ENCODE measurements at places on chromosomes 5 and 9.

DNA sequence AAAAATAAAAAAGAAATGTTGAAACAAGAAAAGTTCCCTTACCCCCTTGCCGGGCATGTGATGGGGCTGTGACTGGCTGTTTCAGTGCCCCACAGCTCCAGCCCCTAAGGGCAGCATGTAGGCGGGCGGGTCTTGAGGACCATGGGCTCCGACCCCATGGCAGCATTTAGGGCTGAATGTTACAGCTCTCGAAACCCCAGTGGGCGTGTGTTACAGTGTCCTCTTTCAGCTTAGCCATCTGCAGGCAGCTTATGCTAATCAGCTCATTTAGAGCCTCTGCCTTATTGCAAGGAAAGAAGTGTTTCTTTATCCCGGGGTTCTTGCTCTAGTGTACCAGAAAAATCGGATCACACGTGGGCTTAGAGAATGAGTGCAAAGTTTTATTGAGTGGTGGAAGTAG is 497.4 kb upstream of the CYLC2 start:
- no peak for DNase-seq

DNA sequence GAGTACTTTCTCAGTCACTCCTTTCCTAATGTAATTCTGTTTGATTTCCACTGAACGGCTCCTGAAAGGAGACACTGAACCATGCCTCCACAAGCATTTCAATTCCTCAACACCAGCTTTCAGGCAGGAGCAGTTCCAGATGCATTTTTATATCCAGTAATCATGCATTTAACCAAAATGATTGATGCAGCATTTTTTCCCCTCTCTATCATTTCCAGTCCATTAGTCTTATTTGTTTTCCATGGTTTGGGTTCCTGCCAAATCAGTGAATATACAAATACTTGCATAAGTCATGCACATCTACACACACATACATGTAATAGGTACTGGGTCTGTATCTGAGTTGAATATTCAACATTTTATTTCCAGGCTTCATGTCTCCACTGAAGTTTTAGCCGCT is 122.7 kb downstream of the GRIA1 start:
- DNase-seq, result peak; percentile 96

- no peak for DNase-seq
Measured at GRCh38 chr5:78562001-78562400, 86.6 kb downstream of the LHFPL2 start.

DNA sequence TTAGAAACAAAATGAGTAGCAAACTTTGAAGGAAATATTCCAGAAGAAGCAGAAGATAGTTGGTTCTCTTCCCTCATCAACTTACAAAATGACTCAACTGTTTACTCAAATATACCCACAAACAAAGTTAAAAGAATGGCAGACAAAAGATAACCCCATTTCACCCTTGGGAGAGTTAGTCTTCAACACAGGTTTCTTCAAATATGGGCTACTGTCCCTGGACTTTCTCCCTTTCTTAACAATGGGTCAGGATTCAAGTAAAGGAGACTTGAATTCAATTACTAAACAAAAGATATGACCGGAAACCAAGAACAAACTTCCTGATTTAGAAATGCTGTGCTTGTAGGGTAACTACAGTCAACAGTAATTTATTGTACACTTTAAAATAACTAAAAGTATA is 14.2 kb downstream of the RFX3 start:
- no peak for DNase-seq

Measured in fibroblast of skin of abdomen (primary cell).